ENCODE measurements at places on chromosomes 1 and 21.
A peak's percentile ranks its signal among the peaks of the same experiment; 100 is the strongest.

- no peak for DNase-seq
These were observed 77.6 kb downstream of the SPATA46 start for GRCh38 chr1:162299018-162299417.

- DNase-seq, result no peak
These were observed 160.7 kb downstream of the SDCCAG8 start for GRCh38 chr1:243416495-243416894.

GRCh38 chr1:163813251-163813650, 491.5 kb downstream of the NUF2 start:
- DNase-seq, result no peak

- DNase-seq, result no peak
These were observed 9.2 kb upstream of the OSBPL9 start for GRCh38 chr1:51607681-51608095.

GRCh38 chr1:189185097-189185496, 1292.6 kb downstream of the BRINP3 start:
- peak; percentile 14 for DNase-seq
